ENCODE measurements at places on chromosomes 6 and 20. TPM values are rescaled to one million over a fixed set of nuclear protein-coding genes. Genes with fewer than 3 reads are reported as not detected.

DNA sequence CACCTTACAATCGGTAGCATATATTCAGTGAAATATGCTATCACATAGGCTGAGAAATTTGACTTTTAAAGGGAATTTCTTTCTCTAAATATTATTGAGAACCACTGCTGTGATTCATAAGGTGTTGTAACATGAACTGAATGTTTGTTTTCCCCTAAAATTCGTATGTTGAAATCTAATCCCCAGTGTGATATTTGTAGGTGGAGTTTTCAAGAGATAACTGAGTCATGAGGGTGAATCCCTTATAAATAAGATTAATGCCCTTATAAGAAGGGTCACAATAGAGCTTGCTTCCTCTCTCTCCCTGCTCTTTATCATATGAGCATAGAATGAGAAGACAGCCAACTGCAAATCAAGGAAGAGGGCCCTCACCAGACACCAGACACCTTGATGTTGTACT, 64.8 kb downstream of the LMBRD1 start:
- no peak for DNase-seq

- peak; percentile 55 for DNase-seq
These were observed 156.8 kb downstream of the DNAH8 start for GRCh38 chr6:38871741-38872568.

DNA sequence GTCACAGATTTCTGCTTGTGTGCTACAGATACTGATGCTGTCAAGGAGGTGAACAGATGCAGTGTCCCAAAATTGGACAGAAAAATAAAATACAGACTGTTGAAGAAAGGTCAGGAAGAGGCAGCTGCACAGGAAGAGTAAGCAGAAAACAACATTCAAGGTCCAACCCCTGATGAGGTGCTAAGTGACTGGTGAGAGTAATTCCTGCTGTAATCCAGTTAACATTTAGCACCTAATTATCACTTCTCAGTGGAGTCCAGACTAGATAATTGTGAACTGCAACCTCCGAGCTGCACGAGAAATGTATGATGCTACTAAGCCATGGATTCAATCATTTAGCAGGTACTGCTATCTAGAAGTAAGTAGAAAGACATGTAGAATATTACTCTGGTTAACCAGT, 36.3 kb upstream of the NRSN1 start:
- DNase-seq: no peak

DNA sequence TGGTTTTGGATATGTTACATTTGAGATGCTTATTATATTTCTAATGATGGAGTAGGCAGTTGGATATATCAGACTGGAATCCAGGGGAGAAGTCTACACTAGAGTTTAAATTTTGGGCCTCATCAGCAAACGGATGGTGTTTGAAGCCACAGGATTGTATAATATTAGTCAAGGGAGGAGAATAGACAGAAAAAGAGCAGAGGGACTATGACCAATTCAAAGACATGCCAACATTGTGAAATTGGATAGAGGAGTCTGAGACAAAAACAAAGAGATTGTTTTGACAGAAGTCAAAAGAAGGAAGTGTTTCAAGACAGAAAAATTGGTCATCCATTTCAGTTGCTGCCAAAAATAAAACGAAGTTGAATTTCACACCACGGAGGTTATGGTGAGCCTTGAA, 66.5 kb downstream of the NOX3 start:
- DNase-seq: no peak

The SPEF1 gene
- 2.2 TPM for total RNA-seq
